ENCODE measurements at places on chromosomes 5 and 9. TPM values are rescaled to one million over a fixed set of nuclear protein-coding genes. Genes with fewer than 3 reads are reported as not detected.
A peak's percentile ranks its signal among the peaks of the same experiment; 100 is the strongest.

DNA sequence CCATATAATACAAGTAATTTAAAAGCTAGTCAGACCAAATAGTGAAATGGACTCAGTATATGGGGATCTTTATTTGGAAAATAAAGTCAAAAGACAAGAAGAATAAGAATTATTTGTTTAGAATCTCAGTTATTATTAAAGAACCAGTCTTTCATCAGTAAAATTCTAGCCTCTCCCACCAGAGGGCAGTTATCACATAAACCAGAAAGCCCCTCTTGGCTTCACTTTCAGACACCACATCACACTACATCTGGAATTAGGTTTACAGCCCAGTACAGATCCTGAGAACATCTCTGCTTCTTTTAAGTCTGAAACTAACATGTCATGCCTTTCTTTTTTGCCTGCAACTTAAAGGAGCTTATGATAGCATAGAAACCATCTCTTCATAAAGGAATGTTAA is 12.2 kb upstream of the HSPB3 start:
- no peaks in the 10 kb centered on the region for H3K27me3 ChIP-seq
- H3K4me1 ChIP-seq = peaks cover 2% of the 10 kb centered on the region
- no peak for DNase-seq
- H3K36me3 ChIP-seq = no peaks in the 10 kb centered on the region

DNA sequence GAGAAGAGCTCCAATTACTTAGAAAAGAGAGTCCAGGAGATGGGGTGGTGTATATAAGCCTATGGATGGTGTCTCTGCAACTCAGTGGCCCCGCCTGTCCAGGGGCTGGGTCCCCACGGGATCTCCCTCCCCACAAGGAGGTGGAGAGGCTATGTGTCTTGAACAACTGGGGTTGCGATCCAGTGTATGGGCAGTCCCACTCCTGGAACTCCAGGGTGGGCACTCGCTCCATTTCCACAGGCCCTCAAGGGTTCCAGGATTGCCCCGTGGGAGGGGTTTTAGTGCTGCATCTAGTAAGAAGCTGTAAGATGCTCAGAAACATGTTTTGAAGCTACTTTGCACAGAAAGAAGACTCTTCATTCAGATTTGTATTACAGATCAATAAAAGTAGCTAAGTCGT is 558 bp upstream of the SMAD5 start:
- peak overlapping the region; percentile 76 for H3K4me3 ChIP-seq
- no peaks in the 10 kb centered on the region for H3K27me3 ChIP-seq
- peak overlapping the region; percentile 96 for H3K27ac ChIP-seq
- H3K36me3 ChIP-seq = no peaks in the 10 kb centered on the region
- DNase-seq = no peak
- peaks cover 31% of the 10 kb centered on the region for H3K4me1 ChIP-seq

DNA sequence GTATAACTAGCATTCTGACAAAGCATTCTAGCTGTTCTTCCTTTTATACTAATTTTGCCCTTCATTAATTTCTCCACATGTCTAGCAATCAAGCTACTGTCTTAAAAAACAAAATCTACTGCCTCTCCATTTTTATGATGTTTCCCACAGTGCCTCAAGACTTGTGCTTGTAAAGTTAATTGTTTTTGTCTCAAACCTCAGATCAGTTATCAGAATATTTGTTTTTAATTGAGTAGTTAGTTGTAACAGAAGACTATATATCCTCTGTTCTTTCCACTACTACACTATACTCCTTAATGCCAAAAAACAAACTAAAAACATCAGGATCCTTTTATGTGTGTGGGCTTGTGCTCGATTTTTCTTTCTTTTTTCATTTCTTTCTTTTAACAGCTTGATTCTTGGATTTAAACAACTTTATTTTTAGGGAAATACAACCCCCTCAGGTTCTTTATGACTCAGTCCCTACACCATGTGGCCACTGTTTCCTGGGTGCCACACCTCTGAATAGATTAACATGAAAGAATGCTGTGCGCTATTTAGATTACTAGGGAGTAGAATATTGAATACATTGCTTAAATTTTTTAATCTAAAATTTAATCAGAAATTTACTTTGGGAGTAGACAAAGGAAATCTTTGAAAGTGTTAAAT is 1.2 kb downstream of the ASPN start:
- peak overlapping the region; percentile 92 for H3K27ac ChIP-seq
- H3K4me3 ChIP-seq = peak overlapping the region; percentile 51
- no peak for DNase-seq
- peaks cover 37% of the 10 kb centered on the region for H3K4me1 ChIP-seq
- no peaks in the 10 kb centered on the region for H3K27me3 ChIP-seq

- H3K4me3 ChIP-seq = no peak overlapping the region
- no peaks in the 10 kb centered on the region for H3K36me3 ChIP-seq
- no peaks in the 10 kb centered on the region for H3K27me3 ChIP-seq
- DNase-seq = no peak
- H3K4me1 ChIP-seq = no peaks in the 10 kb centered on the region
Observed at GRCh38 chr9:27977931-27978330, 404.6 kb upstream of the C9orf72 start.

- no peak overlapping the region for H3K4me3 ChIP-seq
- no peak overlapping the region for H3K27ac ChIP-seq
- no peaks in the 10 kb centered on the region for H3K27me3 ChIP-seq
- H3K4me1 ChIP-seq = no peaks in the 10 kb centered on the region
- DNase-seq = no peak
- H3K36me3 ChIP-seq = no peaks in the 10 kb centered on the region
Observed at GRCh38 chr9:132726576-132727130, 56.4 kb downstream of the GTF3C4 start.

DNA sequence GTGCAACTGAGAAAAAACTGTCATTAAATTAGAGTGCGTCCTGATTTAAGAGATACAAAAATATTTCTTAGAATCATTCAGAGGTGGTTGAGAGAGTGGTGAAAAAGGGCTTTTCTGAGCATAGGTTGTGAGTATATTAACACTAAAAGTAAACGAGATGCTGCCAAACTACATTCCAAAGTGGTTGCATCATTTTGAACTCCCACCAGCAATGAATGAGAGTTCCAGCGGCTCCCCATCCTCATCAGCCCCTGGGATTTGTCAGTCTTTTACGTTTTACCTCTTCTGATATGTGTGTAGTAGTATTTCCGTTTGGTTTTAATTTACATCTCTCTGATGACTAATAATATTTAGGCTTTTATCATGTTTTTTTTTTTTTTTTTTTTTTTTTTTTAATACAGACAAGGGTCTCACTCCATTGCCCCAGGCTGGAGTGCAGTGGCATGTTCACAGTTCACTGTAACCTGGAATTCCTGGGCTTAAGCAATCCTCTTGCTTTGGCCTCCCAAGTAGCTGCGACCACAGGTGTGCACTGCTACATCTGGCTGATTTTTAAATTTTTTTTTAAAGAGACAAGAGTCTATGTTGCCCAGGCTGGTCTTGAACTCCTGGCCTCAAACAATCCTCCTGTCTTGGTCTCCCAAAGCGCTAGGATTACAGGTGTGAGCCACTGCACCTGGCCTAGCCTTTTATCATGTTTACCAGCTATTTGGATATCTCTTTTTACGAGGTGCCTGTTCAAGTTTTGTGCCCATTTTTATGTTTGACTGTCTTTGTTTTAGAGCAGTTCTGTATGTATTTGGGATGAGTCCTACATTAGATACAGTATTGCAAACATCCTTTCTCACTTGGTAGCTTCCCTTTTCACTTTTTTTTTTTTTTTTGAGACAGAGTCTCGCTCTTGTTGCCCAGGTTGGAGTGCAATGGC is 17.0 kb downstream of the PRRT1B start:
- H3K36me3 ChIP-seq = no peaks in the 10 kb centered on the region
- H3K27me3 ChIP-seq = no peaks in the 10 kb centered on the region
- H3K4me1 ChIP-seq = no peaks in the 10 kb centered on the region
- no peak overlapping the region for H3K4me3 ChIP-seq
- H3K27ac ChIP-seq = no peak overlapping the region
- DNase-seq = no peak

DNA sequence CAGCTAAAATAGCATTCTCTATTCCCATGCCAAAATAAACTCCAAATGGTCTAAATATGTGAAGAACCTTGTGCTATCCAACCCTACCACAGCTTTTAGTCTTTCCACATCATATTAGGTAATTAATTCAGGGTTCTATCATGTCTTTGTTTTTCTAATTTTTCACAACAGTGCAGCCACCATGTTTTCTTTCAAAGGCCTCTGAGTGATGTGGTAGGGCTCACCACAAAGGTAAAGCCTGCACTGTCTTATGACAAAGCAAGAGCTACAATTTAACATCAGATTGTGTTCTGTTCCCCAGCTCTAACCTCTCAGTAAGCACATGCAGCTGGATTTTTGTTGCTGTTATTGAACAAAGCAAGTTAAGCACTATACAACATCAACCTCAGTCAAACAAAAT is 52.4 kb downstream of the MEF2C start:
- H3K36me3 ChIP-seq = no peaks in the 10 kb centered on the region
- H3K4me3 ChIP-seq = peak overlapping the region; percentile 58
- DNase-seq = no peak
- peak overlapping the region; percentile 91 for H3K27ac ChIP-seq
- no peaks in the 10 kb centered on the region for H3K27me3 ChIP-seq

GRCh38 chr5:4777435-4777834 is 362.7 kb upstream of the ADAMTS16 start:
- no peak overlapping the region for H3K27ac ChIP-seq
- H3K4me1 ChIP-seq = no peaks in the 10 kb centered on the region
- DNase-seq = no peak
- no peak overlapping the region for H3K4me3 ChIP-seq
- H3K27me3 ChIP-seq = no peaks in the 10 kb centered on the region

DNA sequence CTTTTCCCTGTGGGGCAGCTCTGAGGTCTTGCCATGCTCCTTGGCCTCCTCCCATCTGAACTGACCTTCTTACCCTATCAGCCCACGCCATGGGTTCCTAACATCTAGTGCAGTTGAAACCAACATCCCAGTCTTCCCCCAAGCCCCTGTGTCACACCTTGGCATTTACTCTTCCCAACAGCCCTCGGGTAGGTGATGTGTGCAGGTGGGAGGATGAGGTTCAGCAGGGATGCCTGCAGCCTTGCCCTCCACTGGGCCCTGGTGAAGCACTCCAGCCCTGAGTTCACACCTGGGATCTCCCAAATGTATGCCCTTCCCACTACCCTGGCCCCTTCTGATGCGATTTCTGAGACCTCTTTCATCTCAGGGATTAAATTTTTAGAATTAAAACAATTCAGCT is 15.5 kb downstream of the IRX2 start:
- H3K4me1 ChIP-seq = no peaks in the 10 kb centered on the region
- no peak overlapping the region for H3K27ac ChIP-seq
- H3K36me3 ChIP-seq = no peaks in the 10 kb centered on the region
- peaks cover 12% of the 10 kb centered on the region for H3K27me3 ChIP-seq
- DNase-seq = no peak

- H3K4me3 ChIP-seq = peak overlapping the region; percentile 65
- H3K36me3 ChIP-seq = no peaks in the 10 kb centered on the region
- H3K27ac ChIP-seq = no peak overlapping the region
- H3K27me3 ChIP-seq = no peaks in the 10 kb centered on the region
- no peak for DNase-seq
Observed at GRCh38 chr5:139391570-139392323, 2.0 kb upstream of the MZB1 start.

DNA sequence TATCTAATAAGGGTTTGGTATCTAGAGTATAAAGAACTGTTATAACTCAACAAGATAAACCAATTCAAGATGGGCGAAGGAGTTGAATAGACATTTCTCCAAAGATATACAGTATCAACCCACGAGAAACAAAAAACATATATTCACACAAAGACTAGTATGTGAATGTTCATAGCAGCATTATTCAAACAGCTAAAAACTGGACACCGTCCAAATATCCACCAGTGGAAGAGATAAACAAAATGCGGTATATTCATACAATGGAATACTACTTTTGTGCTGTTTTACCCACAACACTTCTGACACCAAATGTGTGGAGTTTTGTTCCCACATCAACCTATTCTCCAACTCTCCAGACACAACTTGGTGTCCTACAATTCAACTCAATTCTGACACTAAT is 33.1 kb downstream of the EGR1 start:
- H3K4me1 ChIP-seq = no peaks in the 10 kb centered on the region
- no peak overlapping the region for H3K27ac ChIP-seq
- no peaks in the 10 kb centered on the region for H3K27me3 ChIP-seq
- no peaks in the 10 kb centered on the region for H3K36me3 ChIP-seq

DNA sequence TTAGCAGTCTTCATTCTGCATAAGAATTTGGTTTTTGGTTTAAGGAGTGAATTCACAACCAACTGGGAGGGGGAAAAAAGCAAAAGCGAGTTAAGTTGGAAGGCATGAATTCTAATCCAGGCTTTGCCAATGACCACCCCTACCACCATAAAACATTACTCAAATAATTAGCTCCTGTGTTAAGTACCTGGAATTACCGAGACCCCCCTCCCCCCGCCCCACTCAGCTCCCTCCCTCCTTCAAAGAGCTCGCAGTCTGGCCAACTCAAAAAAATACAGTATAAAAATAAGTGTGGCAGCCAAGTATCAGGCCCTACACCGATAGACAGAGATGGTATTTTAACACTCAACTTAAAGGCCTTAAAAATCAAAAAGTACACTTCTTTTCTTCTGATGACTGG is 492 bp downstream of the ATG12 start:
- peaks cover 36% of the 10 kb centered on the region for H3K4me1 ChIP-seq
- peaks cover 15% of the 10 kb centered on the region for H3K36me3 ChIP-seq
- no peak for DNase-seq
- H3K27me3 ChIP-seq = no peaks in the 10 kb centered on the region

DNA sequence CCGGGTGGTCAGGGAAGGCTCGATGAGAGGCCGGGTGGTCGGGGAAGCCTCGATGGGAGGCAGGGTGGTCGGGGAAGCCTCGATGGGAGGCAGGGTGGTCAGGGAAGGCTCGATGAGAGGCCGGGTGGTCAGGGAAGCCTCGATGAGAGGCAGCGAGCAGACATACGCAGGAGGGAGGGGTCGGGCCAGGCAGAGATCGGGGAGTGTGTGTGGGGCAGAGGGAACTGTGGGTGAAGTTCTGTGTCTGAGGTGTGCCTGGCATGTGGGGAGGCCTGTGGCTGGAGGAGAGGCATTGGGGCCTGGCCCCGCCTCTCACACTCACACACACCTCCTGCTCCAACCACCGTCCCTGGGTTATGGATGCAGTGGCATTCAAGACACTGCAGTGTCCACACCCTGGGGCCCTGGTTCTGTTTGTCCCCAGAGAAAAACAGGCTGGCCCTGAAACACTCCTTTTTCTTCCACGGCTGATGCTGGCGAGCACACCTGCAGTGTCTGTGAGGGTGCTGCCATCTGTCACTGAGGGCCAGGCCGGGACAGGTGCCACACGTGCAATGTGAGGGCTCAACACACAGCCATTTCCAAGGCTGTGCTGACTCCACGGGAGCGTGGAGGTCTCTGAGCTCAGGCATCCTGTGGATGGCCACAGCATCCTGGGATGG is 6.5 kb upstream of the PLEKHG4B start:
- no peak for DNase-seq
- H3K4me1 ChIP-seq = no peaks in the 10 kb centered on the region
- no peaks in the 10 kb centered on the region for H3K27me3 ChIP-seq
- no peak overlapping the region for H3K27ac ChIP-seq

- no peaks in the 10 kb centered on the region for H3K4me1 ChIP-seq
- H3K4me3 ChIP-seq = no peak overlapping the region
- no peaks in the 10 kb centered on the region for H3K36me3 ChIP-seq
- no peaks in the 10 kb centered on the region for H3K27me3 ChIP-seq
- DNase-seq = no peak
Observed at GRCh38 chr9:114539701-114540380, 34.6 kb upstream of the WHRN start.

- H3K36me3 ChIP-seq = no peaks in the 10 kb centered on the region
- H3K4me1 ChIP-seq = no peaks in the 10 kb centered on the region
- no peak overlapping the region for H3K4me3 ChIP-seq
- H3K27me3 ChIP-seq = no peaks in the 10 kb centered on the region
Observed at GRCh38 chr9:86075132-86076109, 23.9 kb downstream of the GOLM1 start.

GCNT4 gene
- total RNA-seq = 0.43 TPM

STX17 gene
- 24.9 TPM for total RNA-seq

MIER3 gene
- total RNA-seq = 5.5 TPM

GRIN1 gene
- total RNA-seq = not detected

SPARC gene
- 935 TPM for total RNA-seq

SLC1A1 gene
- 6.5 TPM for total RNA-seq

STC2 gene
- total RNA-seq = 2.0 TPM

FCN2 gene
- not detected for total RNA-seq

LRRC70 gene
- 11.8 TPM for total RNA-seq

Data from ascending aorta (tissue), 2 donors.